GF-D8 (cell line): ENCODE measurements at places on chromosomes 4 and X.

GRCh38 chr4:54085284-54085683 lies 14.7 kb upstream of the GSX2 start:
- no peak for DNase-seq

DNA sequence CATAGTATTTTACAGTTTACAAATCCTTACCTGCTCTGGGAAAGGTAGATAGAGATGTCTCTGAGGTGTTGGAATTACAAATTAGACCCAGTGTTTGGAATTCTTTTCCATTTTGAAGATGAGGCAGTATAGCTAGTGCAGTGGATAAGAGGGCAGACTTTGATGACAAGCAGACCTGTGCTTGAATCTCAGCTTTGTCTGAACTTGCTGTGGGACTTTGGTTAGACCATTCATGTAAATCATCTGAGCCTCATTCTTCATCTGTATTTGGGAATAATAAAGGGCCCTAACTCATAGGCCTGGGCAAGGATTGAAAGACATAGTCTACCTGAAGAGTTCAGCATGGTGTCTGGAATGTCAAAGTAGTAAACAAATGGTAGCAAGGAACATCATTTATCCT lies 77.2 kb upstream of the BOD1L1 start:
- no peak for DNase-seq

GRCh38 chr4:123524958-123525628 lies 128.5 kb downstream of the SPRY1 start:
- no peak for DNase-seq

- no peak for DNase-seq
Measured at GRCh38 chrX:45667666-45668065, 467.0 kb upstream of the DIPK2B start.

DNA sequence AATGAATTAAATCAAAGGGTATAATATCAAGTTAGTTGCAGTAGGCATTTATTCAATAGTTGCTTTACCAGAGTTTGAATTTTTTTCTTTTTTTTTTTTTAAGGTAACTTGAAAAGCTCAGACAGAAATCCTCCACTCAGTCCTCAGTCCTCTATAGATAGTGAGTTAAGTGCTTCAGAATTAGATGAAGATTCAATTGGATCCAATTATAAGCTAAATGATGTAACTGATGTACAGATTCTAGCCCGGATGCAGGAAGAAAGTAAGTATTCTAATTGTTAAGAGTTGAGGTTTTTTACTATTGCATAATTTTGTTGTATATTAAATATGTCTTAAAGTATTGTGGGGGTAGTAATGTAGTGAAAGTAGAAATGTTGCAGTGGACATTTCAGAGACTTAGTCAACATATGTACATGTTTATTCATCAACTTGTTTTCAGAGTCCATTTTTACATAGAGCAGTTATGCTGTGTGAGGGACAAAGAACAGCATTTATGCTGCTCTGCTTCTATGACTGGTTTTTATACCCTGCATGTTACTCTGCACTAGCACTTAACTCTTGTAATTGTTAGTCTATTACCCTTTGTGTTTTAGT lies 38.4 kb downstream of the SLAIN2 start:
- DNase-seq = no peak

- DNase-seq = no peak
Measured at GRCh38 chr4:179595671-179596410, 2153.6 kb upstream of the AGA start.

- DNase-seq = no peak
Measured at GRCh38 chr4:103018391-103019307, 856 bp downstream of the SLC9B1 start.

DNA sequence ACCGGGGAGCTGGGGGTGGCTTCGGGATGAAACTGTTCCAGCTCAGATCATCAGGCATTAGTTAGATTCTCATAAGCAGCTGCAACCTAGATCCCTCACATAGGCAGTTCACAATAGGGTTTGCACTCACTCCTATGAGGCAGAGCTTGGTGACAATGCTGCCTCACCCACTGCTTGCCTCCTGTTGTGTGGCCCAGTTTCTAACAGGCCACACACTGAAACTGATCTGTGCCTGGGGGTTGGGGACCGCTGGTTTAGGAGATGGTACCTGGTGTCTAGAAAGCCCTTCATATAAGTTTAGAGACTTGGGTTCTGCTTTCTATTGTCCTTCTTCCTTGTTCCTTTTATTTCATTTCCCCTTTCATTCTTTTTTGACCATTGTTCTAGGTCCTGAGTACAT lies 234.2 kb downstream of the FRAS1 start:
- no peak for DNase-seq

- DNase-seq = peak; percentile 41
Measured at GRCh38 chrX:154840856-154841255, 6.4 kb upstream of the SMIM9 start.

DNA sequence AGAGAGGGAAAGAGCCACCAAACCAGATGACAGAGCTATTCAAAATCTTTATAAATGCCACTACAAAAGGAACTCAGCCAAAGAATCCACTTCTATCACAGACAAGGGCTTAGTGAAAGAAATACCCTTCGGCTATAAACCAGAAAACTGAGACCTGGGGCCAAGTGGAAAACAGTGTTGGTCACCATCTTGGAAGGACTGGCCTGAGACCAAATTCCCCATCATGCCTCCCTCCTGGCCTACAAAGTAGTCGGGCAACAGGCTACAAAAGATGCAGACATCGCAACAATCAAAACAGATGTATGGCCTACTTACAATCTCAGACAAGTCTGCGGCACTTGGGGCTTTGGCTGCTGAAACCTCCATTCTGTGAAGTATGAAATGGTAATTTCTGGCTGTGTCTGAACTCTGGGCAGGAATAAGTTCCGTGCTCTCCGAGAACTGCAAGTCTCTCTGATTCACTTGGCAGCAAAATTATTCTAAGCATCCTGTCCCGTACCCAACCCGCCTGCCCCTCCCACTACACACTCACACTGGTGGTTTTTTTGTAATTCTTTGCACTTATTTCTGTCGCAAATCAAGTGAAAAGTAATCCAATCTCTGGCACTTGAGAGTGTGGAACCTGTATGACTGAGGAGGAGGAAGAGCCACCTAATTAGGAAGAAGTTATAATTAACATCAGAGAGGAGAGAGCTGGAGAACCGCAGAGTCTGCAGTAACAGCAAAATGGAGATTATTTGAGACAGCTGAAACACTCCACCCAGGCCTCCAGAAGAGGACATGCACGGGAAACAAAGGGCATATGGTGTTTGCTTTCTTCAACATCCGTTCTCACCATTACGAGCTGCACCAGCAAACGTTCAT lies 87.8 kb downstream of the SH3KBP1 start:
- no peak for DNase-seq

- no peak for DNase-seq
Measured at GRCh38 chrX:9604908-9605306, 140.0 kb downstream of the TBL1X start.

DNA sequence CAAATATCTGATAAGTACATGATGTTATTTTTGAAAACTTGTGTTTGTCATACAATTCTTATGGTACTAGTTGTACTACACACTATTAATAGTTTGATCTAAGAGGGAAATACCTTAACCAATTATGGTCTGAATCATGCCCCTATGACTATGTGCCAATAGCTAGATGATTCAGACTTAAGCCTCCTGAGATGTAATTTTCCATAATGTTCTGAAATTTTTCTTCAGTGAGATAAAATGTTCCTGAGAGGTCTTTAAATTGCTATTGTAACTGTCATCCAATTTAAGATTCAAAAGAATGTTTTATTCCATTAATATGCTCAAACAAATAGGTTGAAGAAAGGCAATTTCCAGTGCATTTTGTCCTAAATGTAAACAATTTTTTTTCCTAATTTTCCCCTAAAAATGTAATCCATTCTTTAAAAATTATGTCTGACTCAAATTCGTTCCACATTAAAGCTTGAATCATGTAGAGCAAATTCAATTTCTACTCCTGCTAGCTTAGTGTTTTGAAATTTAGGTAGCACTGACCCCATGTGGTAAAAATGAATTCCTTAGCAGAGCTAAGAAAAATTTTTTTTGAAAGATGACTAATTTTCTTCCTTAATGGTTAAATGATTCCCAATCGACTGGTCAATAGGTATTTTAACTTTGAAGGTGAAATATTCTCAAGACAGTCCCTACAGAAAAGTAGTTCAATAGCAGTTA lies 49.1 kb downstream of the APOOL start:
- no peak for DNase-seq

- no peak for DNase-seq
Measured at GRCh38 chr4:53647547-53647946, 56.3 kb upstream of the LNX1 start.

DNA sequence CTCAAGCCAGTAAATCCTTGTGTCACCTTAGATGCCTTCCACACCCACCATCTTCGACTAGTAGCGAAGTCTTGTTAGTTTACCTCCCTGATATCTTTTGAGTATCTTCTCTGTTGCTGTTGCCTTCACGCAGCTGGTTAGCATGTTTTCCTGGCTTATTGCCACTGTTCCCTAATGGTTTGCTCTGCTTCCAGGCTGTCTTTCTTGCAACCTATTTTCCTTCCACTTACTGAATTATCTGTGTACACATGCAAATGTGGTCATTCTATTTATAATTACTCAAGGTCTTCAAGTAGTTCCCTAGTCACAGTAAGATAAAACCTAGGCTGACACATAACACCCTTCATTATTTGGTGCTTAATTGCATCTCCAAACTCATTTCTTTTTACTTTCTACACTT lies 89.5 kb downstream of the UGT8 start:
- no peak for DNase-seq

DNA sequence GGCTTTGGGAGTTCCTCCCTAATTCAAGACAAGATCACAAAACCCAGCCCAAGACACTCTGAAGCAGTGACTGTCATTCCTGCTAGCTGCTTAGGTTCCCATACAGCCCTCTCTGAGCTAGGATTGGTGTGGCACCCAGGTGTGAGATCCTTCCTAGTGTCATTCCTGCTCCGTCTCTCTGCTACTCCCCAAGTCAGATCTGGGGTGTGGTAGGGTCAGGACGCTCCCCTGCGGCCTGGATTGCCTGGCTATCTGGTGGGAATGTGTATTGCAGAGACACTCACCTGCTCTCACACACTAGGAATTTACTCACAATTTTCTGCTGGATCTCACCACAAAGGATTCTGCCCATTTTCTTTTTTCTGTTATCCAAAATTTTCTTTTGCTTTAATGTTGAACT lies 560.8 kb upstream of the ATOH1 start:
- no peak for DNase-seq

DNA sequence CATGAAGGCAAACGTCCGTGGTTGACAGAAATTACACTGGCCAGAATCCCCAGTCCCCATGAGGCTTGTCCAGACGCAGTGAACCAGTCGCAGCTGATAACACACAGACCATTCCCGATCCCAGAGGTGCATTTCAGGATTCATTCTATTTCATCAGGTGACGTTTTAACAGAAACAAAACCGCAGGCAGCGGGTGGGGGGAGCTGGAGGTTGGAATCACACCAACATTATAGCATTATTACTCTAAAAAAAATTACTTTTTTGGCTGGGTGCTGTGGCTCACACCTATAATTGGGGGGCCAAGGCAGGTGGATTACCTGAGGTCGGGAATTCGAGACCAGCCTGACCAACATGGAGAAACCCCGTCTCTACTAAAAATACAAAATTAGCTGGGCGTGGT lies 25.2 kb downstream of the NOP14 start:
- no peak for DNase-seq

GRCh38 chr4:38177035-38177546 lies 216.9 kb downstream of the PTTG2 start:
- peak; percentile 93 for DNase-seq

DNA sequence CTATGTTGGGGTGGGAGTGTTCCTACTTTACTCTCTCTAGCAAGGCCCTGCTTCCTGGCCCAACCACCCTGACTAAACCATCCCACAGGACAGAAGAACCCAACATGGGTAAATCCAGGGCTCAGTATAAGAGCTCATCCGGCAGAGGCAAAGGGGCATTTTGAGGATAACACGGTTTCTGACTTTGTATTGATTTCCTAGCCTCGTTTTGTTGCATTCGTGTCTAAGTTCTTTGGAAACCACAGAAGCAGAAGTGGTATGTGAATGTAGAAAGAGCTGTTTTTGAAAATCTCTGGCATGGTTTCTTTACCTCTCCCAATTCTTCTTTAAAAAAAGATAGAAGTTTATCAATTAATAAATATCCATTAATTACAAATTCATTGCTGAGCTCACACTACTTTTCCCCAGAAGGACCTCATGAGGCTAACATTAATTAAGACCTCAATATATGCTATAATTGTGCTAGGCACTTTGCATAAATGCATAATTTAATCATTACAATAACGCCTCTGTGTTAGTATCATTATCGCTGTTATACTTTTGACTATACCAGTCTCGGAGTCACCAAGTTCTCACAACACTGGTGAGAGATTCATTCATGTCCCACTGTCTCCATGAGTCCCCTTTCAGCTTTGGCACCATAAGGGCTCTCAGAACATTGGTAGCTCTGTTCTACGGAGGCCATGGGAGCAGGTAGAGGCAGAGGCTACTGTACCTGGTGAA lies 5.8 kb upstream of the CLNK start:
- DNase-seq = no peak

DNA sequence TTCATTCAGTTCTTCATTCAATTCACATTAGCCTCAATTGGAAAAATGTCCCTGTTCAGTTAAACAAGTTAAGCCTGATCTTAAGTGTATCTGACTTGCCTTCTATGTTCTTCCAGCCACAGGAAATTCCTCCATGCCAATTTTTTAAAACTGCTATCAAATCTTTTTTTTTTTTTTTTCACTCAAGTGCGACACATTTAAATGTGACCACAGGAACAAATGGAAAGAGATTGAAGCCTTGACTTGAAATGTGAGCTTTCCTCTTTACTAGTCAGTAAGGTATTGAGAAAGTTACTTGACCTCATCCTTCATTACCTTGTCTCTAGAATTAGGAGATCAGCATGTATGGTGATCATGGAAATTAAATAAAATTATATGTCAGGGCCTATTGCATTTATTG lies 165.1 kb downstream of the SLIT2 start:
- no peak for DNase-seq

GRCh38 chr4:82797405-82798111 lies 1.0 kb downstream of the SCD5 start:
- DNase-seq = no peak

DNA sequence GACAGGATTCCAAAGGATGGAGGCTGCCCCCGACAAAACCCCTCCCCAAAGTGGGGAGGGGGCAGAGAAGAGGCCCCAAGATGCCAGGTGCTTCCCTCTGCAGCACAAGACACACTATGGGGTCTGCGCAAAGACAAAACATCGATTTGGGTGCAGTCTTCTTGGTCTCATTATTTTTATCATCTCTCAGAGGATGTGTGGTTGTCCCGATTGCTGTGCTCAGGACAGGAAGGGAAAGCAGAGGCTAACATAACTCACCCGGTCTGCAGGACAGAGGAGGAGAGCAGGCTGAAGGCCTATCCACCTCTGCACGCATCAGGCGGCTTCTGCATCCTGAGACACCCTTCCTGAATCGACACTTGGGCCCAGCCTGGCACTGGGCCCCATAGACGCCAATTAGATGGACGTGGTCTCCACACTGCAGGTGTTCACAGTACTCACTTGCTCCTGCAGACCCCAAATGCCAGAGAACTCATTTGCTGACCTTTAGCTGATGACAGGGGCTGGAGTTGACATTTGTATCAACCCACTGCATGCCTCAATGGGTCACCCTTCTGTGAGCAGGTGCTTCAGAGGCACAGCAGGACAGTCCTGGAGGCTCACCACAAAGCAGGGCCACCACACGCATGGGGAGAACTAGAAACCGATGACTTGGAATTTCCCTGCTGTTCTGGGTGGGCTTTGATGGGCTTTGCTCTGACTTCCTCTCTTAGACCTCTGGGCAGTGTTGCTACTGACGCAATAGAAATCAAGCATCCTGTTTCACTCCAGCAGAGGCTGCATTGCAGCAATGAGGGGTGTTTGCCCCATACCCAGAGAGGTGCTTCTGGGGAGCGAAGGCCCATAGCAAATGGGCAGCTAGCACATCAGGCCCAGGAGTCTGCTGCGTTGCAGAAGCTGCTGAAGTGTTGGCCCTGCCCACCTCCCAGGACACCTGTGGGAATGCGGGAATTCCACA lies 96.3 kb upstream of the ENPP6 start:
- DNase-seq = peak; percentile 12
